Mammary epithelial cell (primary cell): ENCODE measurements at places on chromosomes 11 and 22.

DNA sequence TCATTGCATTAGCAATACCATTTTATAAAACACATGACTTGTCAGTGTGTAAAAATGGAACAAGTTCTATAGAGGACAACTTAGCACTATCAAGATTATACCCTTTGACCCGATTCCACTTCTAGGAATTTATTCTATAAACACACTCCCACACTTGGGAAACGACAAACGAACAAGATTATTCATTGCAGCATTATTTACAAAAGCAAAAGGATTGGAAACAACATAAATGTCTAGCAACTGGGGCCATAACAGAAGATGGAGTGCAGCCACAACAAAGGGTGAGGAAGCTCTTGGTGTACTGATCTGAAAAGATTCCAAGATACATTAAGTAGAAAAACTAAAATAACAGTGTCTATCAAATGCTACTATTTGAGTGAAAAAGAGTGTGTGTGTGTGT lies 2.3 kb upstream of the IRAG1 start:
- no peak for DNase-seq

- no peak for DNase-seq
Measured at GRCh38 chr11:62902932-62903331, 18.2 kb downstream of the CHRM1 start.

DNA sequence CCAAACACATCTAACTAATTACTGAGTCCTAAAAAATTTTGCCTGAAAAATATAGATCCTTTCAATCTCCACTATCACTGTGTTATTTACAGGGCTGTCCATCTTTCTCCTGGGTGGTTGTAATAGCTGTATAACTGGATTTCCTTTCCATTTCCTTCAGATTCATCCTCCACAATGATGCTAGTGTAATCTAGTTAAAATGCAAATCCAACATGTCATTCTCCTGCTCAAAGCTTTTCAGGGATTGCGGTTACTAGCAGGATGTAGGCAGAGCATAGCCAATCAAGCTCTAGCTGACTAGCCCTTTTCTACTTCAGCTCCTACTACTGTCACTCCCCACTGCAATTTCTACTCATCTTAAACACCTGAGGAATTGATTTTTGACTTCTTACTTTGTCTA lies 283.0 kb downstream of the RAB38 start:
- no peak for DNase-seq

DNA sequence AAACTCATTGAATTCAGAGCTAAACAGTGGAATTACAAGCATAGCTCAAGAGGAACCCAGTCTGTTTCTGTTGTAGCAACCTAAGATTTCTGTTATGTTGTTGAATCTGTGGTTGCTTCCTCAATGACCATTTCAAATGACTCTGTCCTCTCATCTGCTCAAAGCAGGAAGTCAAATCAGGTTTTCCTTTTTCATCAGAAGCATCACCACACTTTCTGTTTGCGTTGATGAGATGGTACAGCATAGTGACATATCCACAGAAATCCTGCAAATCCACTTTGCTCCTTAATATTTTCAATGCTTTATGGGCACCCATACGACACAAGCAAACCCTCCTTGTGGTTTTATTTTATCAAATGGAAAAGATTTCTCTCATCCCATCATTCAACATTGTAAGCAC lies 12.6 kb upstream of the UCP2 start:
- no peak for DNase-seq

- DNase-seq, result no peak
Measured at GRCh38 chr11:64553554-64554201, 37.3 kb upstream of the SLC22A12 start.

GRCh38 chr22:40156001-40156516 lies 21.7 kb upstream of the TNRC6B start:
- DNase-seq, result peak; percentile 82

- DNase-seq, result no peak
Measured at GRCh38 chr11:120793806-120794479, 230.0 kb upstream of the TBCEL start.

DNA sequence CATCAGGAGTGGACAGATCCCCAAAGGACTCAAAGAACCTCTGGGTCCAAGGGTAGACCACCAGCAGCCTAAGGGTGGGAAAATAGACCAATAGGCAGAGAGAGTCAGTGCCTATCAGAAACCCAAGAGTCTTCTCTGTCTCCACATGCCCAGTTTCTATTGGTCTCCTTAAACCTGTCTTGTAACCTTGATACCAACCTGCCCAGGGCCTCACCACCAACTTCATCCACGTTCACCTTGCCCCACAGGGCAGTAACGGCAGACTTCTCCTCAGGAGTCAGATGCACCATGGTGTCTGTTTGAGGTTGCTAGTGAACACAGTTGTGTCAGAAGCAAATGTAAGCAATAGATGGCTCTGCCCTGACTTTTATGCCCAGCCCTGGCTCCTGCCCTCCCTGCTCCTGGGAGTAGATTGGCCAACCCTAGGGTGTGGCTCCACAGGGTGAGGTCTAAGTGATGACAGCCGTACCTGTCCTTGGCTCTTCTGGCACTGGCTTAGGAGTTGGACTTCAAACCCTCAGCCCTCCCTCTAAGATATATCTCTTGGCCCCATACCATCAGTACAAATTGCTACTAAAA lies at the start of gene HBB:
HBB (minus strand) TSS at position 340 of the 579 bp plus-strand sequence; CDS start at position 290, 50 bp downstream.
- no peak for DNase-seq

GRCh38 chr11:102798012-102798746 lies at the start of gene MMP1:
TSS of gene MMP1 (minus strand) at chr11:102798160. CDS start at chr11:102798092, 68 bp downstream.
- DNase-seq, result peak; percentile 86

DNA sequence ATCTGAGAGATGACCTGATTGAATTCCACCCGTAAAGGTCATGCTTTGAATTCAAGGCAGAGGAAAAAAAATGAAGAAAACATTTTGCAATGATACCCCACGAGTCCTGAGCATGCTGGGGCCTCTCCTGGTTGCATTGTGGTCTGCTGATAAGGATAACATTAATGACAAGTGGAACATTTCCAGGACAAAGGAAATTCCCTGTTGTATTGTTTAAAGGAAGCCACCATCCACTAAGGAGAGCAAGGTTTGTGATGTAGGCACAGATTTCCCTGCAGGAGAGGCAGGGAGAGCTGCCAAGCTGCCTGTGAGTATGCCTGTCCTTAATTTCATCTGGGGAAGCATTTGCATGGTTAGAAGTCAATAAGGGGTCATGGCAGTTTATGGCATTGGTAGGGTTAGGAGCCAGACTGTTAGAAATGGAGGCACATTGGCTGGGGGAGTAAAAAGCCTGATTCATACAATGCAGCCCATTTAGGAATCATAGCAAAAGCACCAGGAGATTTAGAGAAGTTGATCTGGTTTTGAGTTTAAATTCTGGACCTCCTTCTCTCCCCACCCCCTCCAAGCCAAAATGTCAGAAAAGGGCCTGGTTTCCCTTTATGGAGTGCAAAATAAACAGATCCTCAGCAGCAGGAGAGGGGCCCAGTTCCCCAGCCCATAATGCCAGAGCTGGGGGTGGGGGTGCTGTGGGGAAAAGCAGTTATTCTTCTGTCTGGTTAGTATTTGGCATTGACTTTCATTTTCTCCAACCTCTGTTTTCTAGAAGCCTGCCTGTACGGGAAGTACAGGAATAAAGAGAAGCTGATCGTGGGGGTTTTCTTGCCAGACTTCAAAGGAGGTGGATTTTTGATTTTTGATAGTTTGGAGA lies 22.1 kb downstream of the FLI1 start:
- peak; percentile 31 for DNase-seq

GRCh38 chr11:72863916-72864315 lies 49.7 kb downstream of the ATG16L2 start:
- DNase-seq, result no peak
